ENCODE measurements at places on chromosomes 6 and 20. TPM values are rescaled to one million over a fixed set of nuclear protein-coding genes. Genes with fewer than 3 reads are reported as not detected.

DNA sequence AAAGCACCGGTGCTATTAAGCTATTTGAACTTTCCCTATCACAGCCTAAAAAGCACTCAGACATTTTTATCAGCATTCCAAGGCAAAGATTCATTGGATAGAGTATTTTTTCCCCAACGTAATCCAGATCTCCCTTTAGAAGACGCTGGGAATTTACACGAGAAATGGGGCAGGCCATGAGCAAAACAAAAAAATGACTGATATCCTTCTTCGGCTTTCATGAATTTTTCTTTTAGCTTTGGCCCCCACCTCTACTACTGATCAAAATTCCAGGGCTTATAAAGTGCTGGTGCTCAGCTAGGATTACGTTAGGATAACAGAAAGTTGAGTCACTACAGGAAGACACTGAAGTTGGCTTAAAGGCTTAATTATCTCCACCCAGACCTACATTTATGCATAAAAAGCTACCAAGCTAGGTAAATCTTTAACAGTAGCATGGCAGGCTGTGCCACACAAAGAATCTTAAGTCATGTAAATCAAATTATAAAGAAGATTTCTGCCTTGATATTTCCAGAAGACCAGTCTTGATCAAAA lies 418.5 kb upstream of the BTBD3 start:
- DNase-seq = no peak

Gene ATP6V1G2
- 8.8 TPM for total RNA-seq

GRCh38 chr6:37137201-37138090 lies 32.5 kb upstream of the PIM1 start:
- DNase-seq = peak; percentile 87

DNA sequence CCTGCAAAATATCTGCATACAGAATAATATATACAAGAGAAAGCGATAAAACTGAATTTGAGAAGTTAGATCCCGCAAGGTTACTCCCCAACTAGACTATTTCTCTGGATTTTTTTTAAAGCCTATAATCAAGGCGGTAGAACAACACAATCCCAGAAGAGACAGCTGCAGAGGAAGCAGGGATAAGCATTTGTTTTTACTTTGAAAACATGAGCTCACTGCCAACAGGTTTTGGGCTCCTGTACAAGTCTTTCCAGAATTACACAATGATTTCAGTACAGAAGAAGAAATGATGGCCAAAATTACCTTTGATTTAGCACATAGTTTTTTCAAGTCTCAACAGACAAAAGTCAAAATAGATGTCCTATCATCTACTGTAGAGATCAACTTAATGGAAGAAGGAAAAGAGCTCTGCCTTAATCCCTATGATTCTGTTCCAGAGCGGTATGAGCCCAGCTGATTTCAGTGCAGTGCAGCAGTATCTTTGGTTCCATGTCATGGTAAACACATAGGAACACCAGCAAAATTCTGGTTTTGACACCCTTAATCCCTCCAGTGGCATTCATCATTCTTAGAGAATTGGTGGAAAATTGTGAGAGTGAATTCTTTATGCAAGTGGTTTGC lies 304.3 kb downstream of the HDGFL1 start:
- DNase-seq = no peak

Gene TPBG
- 47.1 TPM for total RNA-seq

DNA sequence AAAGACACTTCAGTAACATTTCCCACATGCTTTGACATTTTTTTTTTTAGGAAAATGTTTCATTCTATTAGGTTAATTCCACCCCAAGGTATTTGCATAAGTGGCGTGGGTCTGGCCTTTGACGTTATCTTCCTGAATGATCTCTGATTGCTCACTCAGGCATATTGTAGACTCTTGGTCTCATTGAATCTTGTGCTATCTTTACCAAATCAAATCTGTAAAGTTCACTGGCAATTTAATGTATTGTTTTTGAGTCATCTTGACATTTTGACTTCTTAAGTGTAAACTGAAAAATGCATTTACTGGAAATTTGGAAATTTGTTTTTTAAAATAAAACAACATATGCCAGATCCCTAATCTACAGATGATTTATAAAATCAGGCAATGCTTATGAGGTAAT lies 16.0 kb upstream of the VIP start:
- DNase-seq = no peak

Gene LHFPL5
- not detected for total RNA-seq

- peak; percentile 87 for DNase-seq
Observed at GRCh38 chr6:129766959-129767728, 57.2 kb upstream of the ARHGAP18 start.

- DNase-seq = no peak
Observed at GRCh38 chr6:21451546-21452013, 142.0 kb upstream of the SOX4 start.

DNA sequence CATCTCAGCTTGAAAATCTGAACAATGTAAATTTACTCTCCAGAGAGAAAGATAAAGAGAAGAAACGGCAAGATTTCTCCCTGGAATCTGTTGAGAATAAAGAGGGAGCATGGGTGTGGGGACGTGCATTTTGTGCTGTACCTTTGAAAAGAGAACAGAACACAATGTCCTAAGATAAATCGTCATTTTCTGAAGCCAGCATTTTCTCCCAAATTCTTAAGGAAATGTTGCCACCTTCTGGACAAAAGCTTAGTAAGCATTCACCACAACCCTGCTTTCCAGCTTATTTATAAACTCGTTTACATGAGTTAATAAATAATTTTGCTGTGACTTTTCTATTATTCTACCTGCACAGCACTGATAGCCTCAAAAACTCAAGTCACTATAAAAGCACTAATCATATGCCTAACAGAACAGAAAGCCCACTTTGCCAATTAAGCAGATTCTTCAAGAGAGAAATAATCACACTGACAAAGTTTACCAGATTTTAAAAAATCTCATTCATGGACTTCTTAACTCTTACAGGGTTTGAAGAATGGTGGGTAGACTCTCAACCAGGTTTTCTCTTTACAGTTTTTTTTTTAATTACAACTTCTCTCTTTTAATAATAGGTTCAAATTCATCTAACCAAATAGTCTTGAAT lies 155.8 kb downstream of the MBOAT1 start:
- DNase-seq = no peak

Gene RNF146
- total RNA-seq = 53.9 TPM

Gene CFAP206
- 0.44 TPM for total RNA-seq

DNA sequence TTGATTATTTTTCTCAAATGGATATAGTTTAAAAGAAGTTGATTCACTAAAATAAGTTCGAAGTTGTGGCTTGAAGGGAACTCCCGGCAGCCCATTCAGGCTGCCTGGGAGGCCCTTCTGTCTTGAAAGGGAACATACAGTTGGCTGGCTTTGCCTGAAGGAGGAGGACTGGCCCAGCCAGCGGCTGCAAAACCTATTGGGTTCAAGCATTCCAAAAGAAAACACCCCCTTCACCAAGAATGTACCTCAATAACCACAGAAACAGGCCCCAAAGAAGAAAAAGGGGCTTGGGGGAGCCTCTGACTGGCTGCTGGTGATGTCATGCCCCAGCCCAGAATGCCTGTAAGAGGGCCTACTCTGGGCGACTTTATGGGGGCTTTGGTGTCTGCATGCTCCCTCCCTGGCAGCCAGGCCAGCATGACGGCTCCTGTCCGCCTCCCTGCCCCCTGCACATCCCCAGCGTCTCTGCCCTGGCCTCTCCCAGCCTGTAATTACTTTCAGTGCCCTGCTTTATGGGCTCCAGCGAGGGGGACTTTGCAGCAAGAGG lies 36.5 kb downstream of the MAFB start:
- no peak for DNase-seq

DNA sequence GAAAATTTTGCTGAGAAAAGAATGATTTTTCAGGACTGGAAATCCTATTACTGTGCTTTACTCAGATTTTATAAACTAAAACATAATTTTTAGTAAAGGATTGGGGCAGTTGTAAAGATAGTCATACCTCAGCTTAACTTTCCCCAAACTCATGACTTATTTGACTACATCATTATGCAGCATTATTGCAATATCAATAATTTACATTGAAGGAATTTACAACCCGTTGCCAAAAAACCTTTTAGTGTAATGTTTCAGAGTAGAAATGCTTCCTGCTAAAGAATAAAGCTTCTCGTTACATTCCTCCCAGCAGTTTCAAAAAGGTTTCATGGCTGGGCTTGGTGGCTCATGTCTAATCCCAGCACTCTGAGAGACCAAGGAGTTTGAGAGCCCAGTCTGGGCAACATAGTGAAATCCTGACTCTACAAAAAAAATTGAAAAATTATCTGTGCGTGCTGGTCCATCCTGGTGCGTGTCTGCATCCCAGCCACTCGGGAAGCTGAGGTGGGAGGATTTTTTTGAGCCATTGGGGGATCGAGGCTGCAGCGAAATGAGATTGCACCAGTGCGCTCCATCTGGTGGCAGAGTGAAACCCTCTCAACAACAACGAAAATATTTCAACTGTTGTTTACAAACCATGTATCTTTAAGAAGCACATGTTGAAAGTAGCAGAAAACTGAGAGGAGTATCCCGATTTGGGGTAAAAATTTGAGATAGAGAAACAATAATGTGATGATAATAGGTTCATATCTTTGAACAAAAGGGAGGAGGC lies 4.4 kb downstream of the AMD1 start:
- no peak for DNase-seq

DNA sequence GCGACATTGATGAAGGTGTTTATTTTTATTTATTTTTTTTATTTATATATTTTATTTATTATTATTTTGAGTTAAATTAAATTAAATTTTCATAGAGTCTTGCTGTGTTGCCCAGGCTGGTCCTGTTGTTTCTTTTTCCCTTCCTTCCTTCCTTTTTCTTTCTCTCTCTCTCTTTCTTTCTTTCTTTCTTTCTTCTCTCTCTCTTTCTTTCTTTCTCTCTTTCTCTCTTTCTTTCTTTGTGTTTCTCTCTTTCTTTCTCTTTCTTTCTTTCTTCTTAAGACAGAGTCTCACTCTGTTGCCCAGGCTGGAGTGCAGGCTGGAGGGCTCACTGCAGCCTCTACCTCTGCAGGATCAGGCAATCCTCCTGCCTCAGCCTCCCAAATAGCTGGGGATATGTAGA lies 84.7 kb upstream of the AKAP12 start:
- DNase-seq = no peak

All from osteocyte (in vitro differentiated cells).